Activated CD4-positive, alpha-beta T cell treated with anti-CD3 and anti-CD28 coated beads, Interleukin-2, amount 10 ng/mL, durations not matched to agents 7 days and 5 days (primary cell): ENCODE measurements at places on chromosomes 12 and 14.

DNA sequence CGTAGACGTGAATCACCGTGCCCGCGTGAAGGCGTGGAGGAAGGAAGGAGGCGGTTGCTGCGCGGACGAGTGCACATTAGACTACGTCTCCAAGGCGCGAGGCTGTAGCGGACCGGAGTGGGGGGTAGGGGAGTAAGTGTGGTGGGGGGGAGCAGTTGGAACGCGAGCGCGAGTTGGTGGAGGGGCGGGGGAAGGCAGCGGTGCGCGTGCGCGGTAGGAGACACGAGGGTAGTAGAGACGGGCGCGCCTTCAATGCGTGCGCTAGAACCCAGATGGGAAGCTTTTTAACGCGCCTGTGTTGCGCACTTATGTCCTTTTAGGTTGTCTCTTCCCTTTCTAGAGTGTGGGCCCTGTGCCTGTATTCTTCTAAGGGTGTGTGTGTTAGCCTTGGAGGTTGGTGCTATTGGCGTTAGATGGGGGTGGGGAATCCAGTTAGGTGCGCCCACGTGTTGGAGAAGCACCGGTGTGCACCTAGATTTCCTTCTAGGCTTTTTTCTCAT is 604 bp downstream of the EIF4B start:
- peak; percentile 80 for DNase-seq

GRCh38 chr12:114220311-114220710 is 185.6 kb downstream of the TBX5 start:
- no peak for DNase-seq

DNA sequence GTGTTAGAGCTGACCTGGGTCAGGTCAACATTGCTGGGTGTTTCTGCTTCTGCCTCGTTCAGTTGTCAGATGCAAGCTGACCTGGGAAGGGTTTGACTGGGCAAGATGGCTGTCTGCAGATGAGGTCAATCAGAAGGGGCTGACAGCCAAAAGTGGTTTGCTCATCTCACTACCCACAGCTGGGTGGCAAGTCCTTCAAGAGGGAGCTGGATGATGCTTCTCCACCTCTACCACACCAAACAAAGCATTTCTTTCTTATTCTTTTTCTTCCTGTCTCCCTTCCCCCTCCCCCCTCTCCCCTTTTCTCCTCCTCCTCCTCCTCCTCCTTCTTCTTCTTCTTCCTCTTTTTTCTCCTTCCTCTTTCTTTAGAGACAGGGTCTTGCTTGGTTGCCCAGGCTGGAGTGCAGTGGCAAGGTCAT is 268.2 kb upstream of the PLEKHG7 start:
- DNase-seq, result no peak

DNA sequence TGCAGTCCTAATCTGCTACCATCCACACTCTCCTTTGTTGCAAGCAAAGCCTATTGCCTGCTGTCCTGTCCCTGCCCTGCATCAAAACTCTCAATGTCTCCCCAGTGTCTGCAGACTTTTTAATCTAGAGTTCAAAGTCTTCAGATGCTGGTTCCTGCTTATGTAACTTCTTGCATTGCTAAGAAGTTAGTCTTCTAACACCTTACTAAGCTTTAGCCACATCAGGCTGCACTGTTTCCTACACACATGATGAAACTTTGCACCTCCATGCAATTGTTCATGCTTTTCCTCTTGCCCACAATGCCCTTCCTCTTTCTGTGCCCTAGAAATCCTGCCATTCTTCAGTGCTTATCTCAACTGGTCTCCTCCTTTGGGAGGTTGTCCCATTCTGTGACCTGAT is 16.2 kb upstream of the DICER1 start:
- DNase-seq, result no peak

- no peak for DNase-seq
These were observed 4.5 kb downstream of the AJUBA start for GRCh38 chr14:22977684-22978486.

DNA sequence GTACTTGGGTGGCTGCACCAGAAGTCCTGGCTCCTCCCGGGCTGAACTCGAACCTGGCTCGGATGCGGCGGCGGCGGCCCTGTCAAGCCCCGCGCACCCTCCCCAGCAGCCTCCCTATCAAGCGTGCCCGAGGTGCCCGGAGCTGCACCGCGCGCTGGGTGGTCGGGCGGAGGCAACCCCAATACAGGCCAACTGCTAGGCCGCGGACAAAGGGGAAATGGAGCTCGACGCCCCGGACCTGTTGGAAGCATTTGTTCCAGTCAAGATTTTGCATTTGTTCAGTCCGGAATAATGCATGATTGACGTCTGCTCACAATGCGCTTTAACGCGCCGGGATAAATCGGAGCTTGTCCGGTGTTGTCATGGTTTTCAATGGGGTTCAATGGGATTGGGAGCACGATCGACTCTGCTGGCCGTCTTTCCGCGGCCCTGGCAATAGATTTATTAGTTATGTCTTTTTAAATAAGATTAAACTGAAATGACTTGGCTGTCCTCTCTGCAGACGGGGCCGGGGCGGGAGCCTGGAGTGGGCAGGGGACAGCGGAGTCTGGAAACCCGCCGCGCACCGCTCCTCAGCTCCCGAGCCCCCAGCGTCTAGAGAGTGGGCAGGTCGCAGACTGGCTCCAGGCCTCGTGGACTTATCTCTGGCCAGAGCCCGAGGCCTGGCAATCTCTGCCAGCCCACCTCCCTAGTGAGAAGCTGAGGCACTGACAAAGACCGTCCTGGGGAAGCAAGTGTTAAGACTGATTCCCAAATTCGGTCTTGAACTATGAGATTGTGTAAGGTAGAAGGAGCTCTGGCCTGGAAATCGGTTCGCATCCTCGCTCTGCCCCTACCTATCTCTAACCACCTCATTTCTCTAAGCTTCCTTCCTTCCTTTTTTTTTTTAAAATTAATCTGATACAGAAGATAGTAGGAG is 1.7 kb upstream of the NKX2-8 start:
- no peak for DNase-seq

DNA sequence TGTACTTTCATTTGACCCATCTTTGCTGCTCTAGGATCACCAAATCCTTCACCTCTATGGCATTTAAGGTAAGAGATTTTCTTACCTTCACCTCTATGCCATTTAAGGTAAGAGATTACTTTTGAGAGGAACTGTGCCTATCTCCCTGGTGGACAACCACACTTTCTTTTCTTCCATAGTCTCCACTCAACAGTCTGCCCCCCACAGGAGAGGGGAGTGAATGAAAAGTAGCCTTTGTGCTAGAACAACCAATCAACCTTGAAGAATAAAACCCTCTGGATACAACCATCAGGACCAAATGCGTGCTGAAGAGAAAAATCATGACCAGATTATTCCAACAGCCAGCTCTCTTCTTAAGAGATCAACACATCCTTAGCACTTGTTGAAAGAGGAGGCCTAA is 258.6 kb upstream of the TMPO start:
- DNase-seq, result no peak

DNA sequence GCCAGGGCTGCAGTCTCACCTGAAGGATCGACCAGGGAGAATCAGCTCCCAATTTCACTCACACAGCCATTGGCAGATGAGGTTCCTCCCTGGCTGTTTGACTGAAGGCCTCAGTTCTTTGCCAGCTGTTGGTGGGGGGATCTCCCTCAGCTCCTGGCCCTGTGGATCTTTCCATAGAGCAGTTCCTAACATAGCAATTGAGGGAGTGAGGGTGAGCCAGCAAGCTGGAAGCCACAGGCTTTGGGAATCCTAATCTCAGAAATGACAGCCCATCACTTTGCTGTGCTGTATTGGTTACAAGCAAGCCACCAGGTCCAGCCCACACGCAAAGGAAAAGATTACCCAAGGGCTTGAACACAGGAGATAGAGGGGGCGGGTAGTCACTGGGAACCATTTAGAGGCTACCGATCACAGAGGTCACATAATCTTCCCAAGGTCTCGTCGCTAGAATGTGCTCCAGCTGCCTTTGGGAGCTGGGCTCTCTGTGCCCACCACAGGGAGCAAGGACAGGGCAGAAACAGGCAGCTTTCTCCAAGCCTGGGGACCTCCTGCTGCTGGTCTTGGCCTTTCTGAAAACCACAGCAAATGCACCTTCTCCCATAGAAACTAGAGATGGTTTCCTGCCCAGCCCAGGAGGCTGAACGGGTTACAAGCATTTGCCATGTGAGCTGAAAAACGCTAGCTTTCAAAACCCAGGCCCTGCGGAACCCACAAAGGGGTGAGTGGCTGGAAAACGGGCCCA is 4.6 kb upstream of the OTUB2 start:
- peak; percentile 30 for DNase-seq

GRCh38 chr12:127268213-127268612 is 998.8 kb upstream of the TMEM132C start:
- DNase-seq, result no peak

- no peak for DNase-seq
These were observed 67.7 kb upstream of the ZDHHC17 start for GRCh38 chr12:76696186-76696585.

- DNase-seq, result no peak
These were observed 28.8 kb upstream of the INF2 start for GRCh38 chr14:104660597-104660996.
